ENCODE measurements at places on chromosomes 3 and 15. TPM values are rescaled to one million over a fixed set of nuclear protein-coding genes. Genes with fewer than 3 reads are reported as not detected.

- no peak for DNase-seq
These were observed 22.8 kb downstream of the MESP1 start for GRCh38 chr15:89728254-89728653.

RIOX2 gene
- 16.9 TPM for total RNA-seq

GRCh38 chr3:122366379-122366749, 16.7 kb downstream of the MIX23 start:
- DNase-seq = no peak

- no peak for DNase-seq
These were observed 181.5 kb upstream of the ICE2 start for GRCh38 chr15:60660290-60661051.

PIF1 gene
- 8.0 TPM for total RNA-seq

- DNase-seq = no peak
These were observed 320 bp upstream of the ACAN start for GRCh38 chr15:88802991-88803240.

RPSA gene
- total RNA-seq = 2,152 TPM

ARHGEF26 gene
- 1.3 TPM for total RNA-seq

- DNase-seq = no peak
These were observed 689.1 kb upstream of the DPPA4 start for GRCh38 chr3:110026421-110026820.

DNA sequence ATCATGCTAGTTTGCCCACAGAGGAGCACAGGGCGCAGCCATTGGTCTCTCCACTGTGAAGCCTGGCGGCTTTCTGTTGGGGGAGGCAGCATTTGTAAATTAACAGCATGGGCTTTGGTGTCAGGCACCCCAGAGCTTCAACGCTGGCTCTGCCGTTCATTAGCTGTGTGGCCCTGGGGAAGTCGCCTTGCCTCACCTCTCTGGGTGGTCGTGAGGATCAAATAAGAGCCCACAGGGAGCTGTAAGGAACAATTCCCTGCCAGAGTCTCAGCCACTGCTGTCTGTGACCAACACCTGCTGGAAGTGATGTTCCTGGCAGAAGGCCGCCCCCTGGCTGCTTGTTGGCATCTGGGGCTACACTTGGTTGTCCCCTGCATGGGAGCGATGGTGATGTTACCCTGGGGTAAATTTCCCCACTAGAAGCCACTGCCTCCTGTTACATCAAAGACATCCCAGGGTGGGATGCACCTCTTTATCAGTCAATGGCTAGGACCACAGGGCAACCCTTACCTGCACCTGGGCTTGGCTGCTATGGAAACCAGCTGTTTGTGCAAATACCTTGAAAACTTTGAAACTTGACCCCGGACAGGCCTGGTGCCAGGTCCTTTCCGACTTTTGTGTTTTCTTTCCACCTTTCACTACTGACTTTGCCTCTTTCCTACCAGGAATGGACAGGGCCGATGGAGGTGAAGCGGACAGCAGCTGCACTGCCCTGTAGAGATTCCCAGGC, 36.9 kb downstream of the DNASE1L3 start:
- no peak for DNase-seq

TUSC7 gene
- not detected for total RNA-seq

DNA sequence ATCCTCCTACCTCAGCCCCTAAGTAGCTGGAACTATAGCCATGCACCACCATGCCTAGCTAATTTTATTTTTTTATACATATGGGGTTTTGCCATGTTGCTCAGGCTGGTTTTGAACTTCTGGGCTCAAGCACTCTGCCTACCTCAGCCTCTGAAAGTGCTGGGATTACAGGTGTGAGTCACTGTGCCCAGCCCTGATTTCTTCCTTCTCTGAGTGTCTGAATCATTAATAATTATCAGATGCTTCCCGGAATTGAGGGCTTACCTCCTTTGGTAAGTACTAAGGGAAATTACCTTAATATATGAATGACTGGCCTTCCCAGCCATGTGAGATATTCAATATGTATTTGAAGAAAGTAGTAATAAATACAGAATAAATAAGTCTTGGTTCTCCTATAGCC, 7.2 kb downstream of the CLPX start:
- no peak for DNase-seq

- DNase-seq = no peak
These were observed 16.5 kb upstream of the PLOD2 start for GRCh38 chr3:146177519-146177918.

MAP2K1 gene
- 31.1 TPM for total RNA-seq

MITF gene
- total RNA-seq = 4.8 TPM

- DNase-seq = no peak
These were observed 5.4 kb upstream of the SEC11A start for GRCh38 chr15:84721371-84721770.

DNA sequence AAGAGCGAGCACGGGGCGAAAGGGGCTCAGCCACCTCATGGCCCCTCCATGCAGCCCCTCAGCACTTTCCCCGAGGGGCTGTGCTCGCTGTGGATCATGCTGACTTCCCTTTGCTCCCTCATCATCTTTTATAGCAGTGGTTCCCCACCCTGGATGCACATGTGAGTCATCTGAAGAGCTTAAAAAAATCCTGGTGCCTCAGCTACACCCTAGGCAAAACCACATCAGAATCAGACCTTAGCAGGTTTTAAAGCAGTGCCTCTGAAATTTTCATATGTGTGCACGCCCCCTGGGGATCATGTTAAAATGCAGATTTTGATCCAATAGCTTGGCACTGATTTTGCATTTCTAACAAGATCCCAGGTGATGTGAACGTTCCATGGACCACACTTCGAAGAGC, 50.9 kb downstream of the FEM1B start:
- DNase-seq = no peak

KIF23 gene
- total RNA-seq = 31.4 TPM

Measured in thymus (tissue), 14 donors.